H1 (cell line): ENCODE measurements at places on chromosomes 6 and 20. TPM values are rescaled to one million over a fixed set of nuclear protein-coding genes. Genes with fewer than 3 reads are reported as not detected.

DNA sequence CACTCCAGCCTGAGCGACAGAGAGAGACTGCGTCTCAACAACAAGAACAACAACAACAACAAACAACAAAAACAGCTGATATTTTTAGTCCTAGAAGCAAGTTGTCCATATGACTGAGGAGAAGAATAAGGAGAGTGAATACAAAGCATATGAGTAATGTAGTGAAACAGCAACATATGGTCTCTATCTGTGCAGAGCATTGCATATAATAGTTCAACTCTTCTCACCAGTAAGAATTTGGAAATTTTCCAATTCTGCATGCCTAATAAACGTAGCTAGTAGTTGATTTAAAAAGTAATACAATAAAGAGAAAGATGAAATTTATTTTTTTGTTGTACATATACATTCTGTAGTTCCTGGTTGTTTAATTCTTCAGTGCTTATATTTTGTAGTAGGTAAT lies 129.7 kb upstream of the FAM83B start:
- no peak for DNase-seq

- DNase-seq: no peak
Observed at GRCh38 chr6:12371641-12372146, 81.5 kb downstream of the EDN1 start.

DNA sequence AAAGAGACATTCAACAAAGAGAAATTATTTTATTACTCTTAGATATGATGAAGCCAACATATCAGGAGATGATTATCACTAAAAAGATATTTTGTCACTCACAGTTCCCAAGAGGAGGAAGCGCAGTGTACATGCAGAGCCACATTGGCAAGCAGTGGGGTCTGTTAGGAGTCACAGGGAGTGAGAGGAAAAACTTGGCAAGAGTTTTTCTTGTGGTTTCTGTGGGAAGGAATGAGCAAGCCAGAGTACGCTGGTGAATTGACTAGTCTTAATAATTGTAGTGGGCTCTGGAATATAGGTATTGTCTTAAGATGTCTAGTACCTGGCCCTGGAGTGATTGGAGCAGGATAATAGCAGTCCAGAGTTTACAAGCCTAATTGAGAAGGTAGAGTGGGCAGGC lies 1095.2 kb downstream of the GRIK2 start:
- DNase-seq: no peak

- no peak for DNase-seq
Observed at GRCh38 chr6:41451039-41451438, 95.1 kb upstream of the FOXP4 start.

GRCh38 chr6:124490122-124490521 lies 472.1 kb upstream of the RNF217 start:
- DNase-seq: no peak

GRCh38 chr6:74705451-74705850 lies 500.4 kb downstream of the COL12A1 start:
- DNase-seq: no peak

GRCh38 chr6:7115543-7116231 lies 7.9 kb downstream of the RREB1 start:
- DNase-seq: no peak

DNA sequence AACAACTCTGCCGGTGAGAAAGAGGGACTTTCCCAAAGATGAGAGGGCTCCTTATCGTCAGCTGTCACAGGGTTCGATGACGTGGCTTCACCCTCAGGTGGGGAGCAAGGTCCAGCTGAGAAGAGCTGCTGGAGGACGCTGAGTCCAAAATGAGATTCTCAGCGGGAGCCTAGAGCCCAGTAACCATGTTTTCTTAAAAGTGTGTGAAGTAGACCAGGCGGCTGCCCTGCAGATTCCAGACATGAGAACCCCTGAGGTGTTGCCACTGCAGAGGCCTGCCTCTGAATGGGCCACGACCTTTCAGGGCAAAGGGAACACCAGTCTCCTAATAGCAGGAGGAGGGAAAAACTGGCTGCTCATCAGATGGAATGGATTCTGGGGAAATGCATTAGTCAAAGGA lies 375.1 kb downstream of the BTBD9 start:
- no peak for DNase-seq

- DNase-seq: no peak
Observed at GRCh38 chr6:79028641-79029314, 49.3 kb downstream of the PHIP start.

GRCh38 chr6:164345806-164346496 lies 931.4 kb downstream of the QKI start:
- DNase-seq: no peak

Gene FGD2
- 0.19 and 0.32 TPM in 2 replicates for total RNA-seq

Gene MYL9
- total RNA-seq: 193 TPM in 2 replicates

Gene FABP7
- 13.1 and 14.0 TPM in 2 replicates for total RNA-seq

Gene ALDH8A1
- 0.28 TPM in 1 of 2 replicates, not detected in the other for total RNA-seq
